ENCODE measurements at places on chromosomes 2 and 18.

DNA sequence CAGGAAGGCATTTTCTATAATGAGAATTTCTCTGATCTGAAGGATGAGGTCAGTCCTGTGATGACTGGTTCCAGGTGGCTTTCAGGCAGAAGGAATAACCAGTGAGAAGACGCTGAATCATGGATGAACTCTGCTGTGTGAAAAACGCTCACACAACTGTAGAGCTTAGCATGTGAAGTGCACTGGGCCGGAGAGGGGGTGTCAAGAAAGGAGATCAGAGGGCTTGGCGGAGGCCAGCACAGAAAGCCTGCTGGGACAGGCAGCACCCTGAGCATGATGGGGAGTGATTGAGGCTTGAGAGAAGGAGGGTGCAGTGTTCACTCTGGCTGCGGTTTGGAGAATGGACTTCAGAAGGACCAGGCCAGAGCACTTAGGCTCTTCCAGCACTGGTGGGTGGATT lies 236.5 kb downstream of the TPGS2 start:
- no peak overlapping the region for H3K4me3 ChIP-seq
- no peaks in the 10 kb centered on the region for H3K36me3 ChIP-seq
- DNase-seq: no peak
- H3K4me1 ChIP-seq: no peaks in the 10 kb centered on the region
- no peak overlapping the region for H3K27ac ChIP-seq

- no peaks in the 10 kb centered on the region for H3K36me3 ChIP-seq
- H3K27ac ChIP-seq: no peak overlapping the region
- no peak overlapping the region for H3K4me3 ChIP-seq
- H3K27me3 ChIP-seq: no peaks in the 10 kb centered on the region
These were observed 306.2 kb downstream of the SETBP1 start for GRCh38 chr18:44986933-44987332.

GRCh38 chr18:9722691-9723090 lies 14.6 kb downstream of the RAB31 start:
- H3K36me3 ChIP-seq: no peaks in the 10 kb centered on the region
- H3K27me3 ChIP-seq: no peaks in the 10 kb centered on the region

DNA sequence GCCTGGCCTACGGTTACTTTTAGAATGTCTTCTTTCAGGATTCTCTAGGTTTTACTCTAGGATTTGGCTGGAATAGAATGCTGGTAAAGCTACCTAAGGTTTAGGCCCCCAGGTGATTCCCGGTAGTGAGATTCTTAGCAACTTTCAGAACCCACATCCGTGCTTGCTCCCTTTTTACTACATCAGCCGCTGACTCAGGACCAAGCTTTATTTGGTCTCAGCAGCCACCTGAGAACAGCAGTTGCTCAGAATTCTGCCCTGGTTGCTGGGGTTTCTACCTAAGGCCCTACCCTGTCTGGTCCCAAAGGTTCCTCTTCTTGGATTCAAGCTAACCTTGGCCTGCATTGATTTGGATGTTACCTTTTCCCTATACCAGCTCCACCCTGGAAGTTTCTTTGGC lies 36.1 kb upstream of the NDUFV2 start:
- H3K4me3 ChIP-seq: no peak overlapping the region
- no peaks in the 10 kb centered on the region for H3K27me3 ChIP-seq
- DNase-seq: no peak
- no peak overlapping the region for H3K27ac ChIP-seq
- H3K36me3 ChIP-seq: no peaks in the 10 kb centered on the region

DNA sequence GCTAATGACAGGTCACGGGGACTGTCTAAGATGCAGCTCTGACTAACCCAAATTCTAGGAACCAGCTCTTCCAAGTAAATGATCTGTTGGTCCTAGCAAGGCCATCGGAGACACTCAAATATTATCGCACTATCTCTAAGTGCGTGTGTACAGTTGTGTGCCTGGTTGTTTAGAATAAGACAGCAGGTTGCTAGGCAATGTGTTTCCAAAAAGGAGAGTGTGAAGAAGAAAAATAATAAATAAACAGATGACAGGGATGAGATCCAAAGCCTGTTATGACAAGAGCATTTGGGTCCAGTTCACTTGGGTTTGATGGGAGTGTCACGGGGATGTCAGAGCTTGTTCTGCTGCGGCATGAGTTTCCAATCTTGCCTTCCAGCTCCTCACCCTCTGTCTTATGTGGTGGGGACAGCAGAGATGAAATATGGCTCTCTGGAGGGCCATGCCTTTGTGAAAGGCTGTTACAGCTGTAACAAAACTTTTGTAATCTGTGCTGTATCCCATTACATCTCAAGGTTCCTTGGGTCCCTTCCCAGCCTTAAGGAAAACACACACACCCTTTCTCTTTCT lies 127.5 kb upstream of the TNP1 start:
- H3K27ac ChIP-seq: no peak overlapping the region
- no peak for DNase-seq
- no peaks in the 10 kb centered on the region for H3K4me1 ChIP-seq
- H3K4me3 ChIP-seq: no peak overlapping the region
- no peaks in the 10 kb centered on the region for H3K36me3 ChIP-seq
- no peaks in the 10 kb centered on the region for H3K27me3 ChIP-seq

DNA sequence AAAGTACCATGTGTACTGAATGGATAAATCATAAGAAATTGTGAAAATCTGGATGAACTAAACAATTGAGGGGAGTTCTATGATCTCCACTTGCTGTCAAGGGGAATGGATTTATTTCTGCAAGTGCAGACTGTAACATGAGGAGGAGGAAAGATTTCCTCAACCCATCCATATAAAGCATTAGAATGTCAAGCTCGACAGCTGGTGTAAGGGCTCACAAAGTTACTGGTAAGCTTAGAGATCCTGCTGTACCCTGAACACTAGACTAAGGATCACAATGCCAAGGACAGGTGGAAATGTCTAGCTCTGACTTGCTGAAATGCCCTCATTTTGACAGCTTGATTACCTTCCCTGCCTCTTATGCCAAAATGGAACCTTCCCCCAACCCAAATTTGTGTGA lies 125.3 kb downstream of the TCF4 start:
- no peak overlapping the region for H3K27ac ChIP-seq
- no peak overlapping the region for H3K4me3 ChIP-seq
- no peak for DNase-seq
- peaks cover 4% of the 10 kb centered on the region for H3K4me1 ChIP-seq
- no peaks in the 10 kb centered on the region for H3K27me3 ChIP-seq

DNA sequence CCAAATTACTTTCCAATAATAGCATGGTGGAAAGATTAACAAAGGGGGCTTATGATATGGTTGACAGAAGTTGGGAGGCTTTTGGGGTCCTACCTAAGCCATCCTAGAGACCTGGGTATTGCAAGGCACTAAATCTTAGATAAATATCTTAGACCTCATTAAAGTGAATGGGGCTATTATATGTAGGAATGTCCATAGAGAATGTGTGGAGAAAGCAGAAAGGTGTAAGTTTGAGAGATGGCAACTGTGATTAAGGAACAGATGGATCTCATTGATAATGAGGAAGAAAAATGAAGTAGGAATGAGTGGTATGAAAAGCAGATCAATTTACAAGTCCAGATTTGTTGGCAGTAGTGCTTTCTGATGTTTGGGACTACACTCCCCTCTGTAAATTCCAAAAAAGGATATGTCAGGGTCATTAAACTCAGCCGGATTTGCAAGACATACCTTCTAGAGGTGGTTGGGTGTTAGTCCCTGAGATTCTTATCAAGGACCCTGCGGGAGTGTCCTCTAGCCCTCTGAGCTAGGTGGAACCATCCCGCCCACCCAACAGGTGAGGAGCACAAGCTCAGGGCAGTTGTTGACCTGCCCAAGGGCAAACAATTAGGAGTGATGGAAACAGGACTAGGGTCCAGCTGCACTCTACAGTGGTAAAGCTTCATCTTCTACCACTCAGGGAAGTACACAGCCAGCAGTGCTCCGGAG lies 12.1 kb downstream of the TCF7L1 start:
- peaks cover 9% of the 10 kb centered on the region for H3K4me1 ChIP-seq
- no peak overlapping the region for H3K27ac ChIP-seq
- no peaks in the 10 kb centered on the region for H3K27me3 ChIP-seq
- no peak for DNase-seq
- H3K4me3 ChIP-seq: no peak overlapping the region

GRCh38 chr2:237137626-237138323 lies 52.1 kb downstream of the COPS8 start:
- H3K27ac ChIP-seq: no peak overlapping the region
- H3K36me3 ChIP-seq: no peaks in the 10 kb centered on the region
- H3K4me1 ChIP-seq: no peaks in the 10 kb centered on the region
- no peak for DNase-seq
- H3K4me3 ChIP-seq: no peak overlapping the region

DNA sequence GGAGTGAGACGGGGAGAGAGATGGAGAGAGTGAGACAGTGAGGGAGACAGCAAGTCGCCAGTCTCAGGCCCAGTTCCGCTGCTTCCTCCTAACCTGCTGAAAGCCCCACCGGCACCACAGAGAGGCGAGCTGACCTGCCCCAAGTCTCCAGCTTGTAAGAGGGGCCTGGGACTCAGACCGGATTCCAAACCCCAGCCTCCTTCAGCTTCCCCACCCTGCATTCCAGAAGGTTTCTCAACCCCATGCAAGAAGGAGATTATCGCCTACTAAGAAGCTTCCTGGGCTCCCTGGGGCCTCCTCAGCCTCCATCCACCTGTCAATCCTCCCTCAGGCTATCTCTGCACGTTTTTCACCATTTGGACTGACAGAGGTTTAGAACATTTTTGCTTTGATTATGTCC lies 173.1 kb upstream of the RAB6C start:
- no peaks in the 10 kb centered on the region for H3K36me3 ChIP-seq
- no peaks in the 10 kb centered on the region for H3K4me1 ChIP-seq
- DNase-seq: no peak
- no peak overlapping the region for H3K27ac ChIP-seq
- H3K4me3 ChIP-seq: no peak overlapping the region

DNA sequence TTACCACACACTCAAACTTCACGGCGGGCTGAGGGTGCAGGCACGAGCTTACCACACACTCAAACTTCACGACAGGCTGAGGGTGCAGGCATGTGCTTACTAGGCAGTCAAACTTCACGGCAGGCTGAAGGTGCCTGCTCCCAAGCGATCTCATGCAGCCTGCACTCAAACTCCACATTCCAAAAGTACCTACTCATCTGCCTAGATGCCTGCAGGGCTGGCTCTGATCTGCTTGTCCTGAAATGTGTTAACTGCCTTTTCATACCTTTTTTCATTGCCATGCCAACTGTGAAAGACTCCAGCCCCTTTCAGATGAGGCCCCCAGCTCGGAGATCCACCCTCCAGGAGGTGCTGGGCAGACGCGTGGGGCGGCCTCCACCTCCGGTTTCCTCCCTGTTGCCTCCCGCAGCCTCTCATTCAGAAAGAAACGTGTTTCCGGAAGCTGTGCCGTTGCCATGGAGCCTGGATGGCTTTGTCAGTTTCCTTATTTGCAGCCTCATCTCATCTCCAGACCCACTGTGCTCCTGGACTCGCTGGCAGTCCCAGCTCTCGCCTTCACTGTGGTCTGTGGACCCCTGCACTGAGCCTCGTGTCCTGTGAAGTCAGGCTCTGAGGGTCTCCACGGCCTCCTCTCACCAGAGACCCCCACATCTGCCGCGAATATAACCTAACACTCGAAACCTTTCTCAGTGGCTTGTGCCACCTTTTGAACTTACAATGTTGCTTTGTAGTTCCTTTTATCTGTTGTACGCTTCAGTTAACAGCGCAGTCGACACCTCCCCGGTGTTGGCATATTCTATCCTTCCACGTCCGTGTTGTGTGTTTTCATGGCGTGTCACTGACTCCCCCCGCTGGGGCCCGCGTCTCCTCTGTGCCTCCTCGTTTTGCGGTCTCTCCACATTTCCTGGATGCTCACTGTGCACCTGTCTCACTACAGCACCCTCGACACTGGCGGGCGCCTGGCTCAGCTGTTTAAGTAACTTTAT lies 106.1 kb upstream of the ALKAL2 start:
- H3K4me3 ChIP-seq: no peak overlapping the region
- H3K27me3 ChIP-seq: no peaks in the 10 kb centered on the region
- no peaks in the 10 kb centered on the region for H3K4me1 ChIP-seq
- H3K36me3 ChIP-seq: no peaks in the 10 kb centered on the region

GRCh38 chr2:75801234-75801982 lies 90.7 kb upstream of the GCFC2 start:
- no peaks in the 10 kb centered on the region for H3K36me3 ChIP-seq
- no peak for DNase-seq
- H3K4me3 ChIP-seq: no peak overlapping the region
- H3K27me3 ChIP-seq: no peaks in the 10 kb centered on the region
- no peak overlapping the region for H3K27ac ChIP-seq

- H3K36me3 ChIP-seq: no peaks in the 10 kb centered on the region
- H3K27ac ChIP-seq: no peak overlapping the region
- no peaks in the 10 kb centered on the region for H3K4me1 ChIP-seq
- H3K27me3 ChIP-seq: no peaks in the 10 kb centered on the region
These were observed 261.0 kb upstream of the SIX3 start for GRCh38 chr2:44680424-44680971.

- H3K27me3 ChIP-seq: no peaks in the 10 kb centered on the region
- no peaks in the 10 kb centered on the region for H3K36me3 ChIP-seq
- H3K4me1 ChIP-seq: no peaks in the 10 kb centered on the region
- DNase-seq: no peak
- H3K4me3 ChIP-seq: no peak overlapping the region
These were observed 87.4 kb upstream of the CAPN13 start for GRCh38 chr2:30894498-30895119.

GRCh38 chr2:121153516-121153915 lies 131.5 kb downstream of the TFCP2L1 start:
- H3K36me3 ChIP-seq: no peaks in the 10 kb centered on the region
- H3K4me3 ChIP-seq: no peak overlapping the region
- no peaks in the 10 kb centered on the region for H3K4me1 ChIP-seq

DNA sequence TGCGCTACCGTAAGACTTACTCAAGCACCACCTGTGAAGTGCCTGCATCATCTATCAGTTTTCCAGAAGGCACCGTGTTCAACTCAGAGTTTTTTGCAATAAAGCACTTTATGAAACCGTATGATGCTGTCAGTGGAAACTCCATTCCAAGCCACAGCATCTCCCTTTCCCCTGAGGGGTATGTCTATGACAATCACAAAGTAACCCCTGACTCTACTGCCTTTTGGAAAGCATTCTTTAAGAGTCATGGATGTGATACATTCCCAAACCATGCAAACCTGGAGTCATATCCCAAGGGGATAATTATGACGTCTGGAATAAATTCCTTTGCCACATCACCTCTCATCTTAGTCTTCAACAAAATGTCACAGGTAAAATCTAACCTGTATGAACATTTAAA lies 39.2 kb downstream of the UNC50 start:
- DNase-seq: no peak
- no peaks in the 10 kb centered on the region for H3K27me3 ChIP-seq
- no peaks in the 10 kb centered on the region for H3K4me1 ChIP-seq
- H3K36me3 ChIP-seq: peaks cover 43% of the 10 kb centered on the region

Data from upper lobe of left lung (tissue), 6 donors.